Spinal cord (tissue), 10 donors: ENCODE measurements at places on chromosomes 16 and 17.

GRCh38 chr17:51259564-51260236, at the start of gene MBTD1:
Gene MBTD1 (minus strand): TSS chr17:51260049. CDS start chr17:51225161, 34,888 bp downstream.
- DNase-seq: peak; percentile 96

GRCh38 chr16:8023326-8023725, 567.0 kb downstream of the TMEM114 start:
- DNase-seq: no peak

GRCh38 chr17:43334738-43335402, 63.9 kb upstream of the ARL4D start:
- no peak for DNase-seq

DNA sequence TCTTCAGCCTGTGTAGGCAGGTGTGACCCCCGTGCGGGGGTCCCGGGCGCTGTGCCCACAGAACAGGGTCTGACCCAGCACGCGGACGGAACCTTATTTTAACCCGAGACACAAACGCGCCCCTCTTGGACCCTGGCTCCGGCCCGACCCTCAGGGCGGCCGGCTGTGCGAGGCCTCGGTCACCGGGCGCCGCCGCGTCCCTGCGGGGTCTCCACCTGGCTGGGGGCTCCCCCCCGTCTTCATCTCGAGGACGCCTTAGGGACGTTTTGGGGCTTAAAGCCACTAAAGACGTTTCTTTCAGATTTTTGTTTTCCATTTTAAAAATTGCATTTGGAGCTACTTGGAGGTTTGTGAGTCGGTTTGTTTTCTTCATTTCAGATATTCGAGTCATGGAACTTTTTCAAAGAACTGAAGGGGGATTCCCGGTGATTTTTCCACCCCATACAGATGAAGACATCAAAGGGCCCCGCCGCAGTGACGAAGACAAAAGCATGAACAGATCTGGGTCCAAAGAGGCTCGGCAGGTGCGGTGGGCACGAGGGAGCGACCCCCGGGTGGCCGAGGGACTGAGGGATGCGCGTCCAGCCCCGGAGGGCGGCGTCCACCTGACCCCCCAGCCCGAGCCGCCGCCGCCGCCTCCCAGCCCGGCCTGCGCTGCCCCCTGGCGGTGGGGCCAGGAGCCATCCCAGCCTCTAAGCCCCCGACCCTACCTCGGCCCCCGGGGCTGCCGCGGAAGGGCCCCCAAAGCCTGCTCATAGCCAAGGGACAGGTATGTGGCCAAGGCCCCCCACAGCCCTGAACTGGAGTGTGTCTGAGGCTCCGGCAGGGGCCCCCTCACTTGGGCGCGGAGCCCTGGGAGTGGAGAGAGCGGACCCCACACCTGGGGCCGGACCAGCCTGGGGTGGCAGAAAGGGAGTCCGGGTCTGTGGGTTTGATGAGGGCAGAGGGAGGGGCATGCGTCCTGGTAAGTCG, 3.8 kb upstream of the CD7 start:
- no peak for DNase-seq

DNA sequence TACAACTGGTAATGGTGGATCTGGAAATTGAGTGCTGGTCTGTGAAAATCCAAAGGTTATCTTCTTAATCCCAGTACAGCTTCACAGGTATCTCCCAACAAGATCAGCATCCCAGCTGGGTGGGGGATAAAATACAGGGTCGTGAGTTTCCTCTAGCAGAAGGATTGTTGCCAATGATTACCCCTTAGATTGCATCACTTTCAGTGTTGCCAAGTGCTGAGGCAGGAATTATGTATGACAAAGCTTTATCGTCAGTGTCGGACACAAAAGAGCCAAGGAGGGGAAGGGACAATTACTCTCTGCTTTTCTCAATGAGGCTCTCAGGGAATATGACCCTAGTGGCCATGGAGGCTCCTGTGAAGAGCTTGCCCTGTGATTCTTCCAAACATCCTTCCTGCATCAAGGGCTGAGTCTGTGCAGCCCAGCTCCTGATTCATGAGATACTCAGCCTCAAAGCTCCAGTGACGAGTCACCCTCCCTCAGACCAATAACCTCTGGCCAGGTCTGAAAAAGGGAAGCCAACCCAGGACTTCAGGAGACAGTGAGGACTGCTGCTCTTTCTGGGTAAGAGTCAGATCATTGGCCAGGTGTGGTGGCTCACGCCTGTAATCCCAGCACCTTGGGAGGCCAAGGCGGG, 15.0 kb downstream of the OR1F1 start:
- no peak for DNase-seq

DNA sequence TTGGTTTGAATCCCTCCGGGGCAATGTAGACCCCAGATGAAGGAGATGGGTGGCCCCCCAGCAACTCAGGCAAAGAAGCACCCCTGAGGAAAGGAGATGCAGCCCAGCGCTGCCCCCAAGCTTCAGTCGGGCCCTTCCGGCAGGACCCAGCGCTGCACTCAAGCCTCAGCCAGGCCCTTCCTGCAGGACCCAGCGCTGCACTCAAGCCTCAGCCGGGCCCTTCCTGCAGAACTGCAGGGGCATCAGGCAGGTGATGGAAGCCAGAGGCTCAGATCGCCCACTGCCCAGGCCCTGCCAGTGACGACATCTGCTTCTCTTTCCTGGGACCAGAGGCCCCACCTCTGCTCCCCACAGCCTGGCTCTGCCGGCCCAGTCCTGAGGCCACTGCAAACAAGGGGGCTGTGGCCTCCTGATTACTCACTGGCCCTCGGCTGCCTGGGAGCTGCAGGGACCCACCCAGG, 7.8 kb downstream of the SOX8 start:
- DNase-seq: no peak

DNA sequence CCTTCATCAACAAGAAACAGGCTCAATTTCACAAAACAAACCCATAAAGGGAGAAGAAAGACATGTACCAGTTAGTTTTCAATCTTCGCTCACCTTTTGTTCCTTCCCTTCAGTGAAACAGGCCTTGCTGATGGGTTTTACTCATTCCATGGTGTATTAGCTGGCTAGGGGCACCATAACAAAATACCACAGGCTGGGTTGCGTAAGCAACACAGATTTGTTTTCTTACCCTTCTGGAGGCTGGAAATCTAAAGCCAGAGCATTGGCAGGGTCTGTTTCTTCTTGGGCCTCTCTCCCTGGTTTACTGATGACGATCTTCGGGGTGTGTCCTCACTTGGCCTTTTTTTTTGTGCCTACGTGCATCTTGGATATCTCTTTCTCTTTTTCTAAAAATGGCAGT, 383.4 kb upstream of the RBFOX1 start:
- no peak for DNase-seq

- DNase-seq: no peak
These were observed 482 bp downstream of the BAHCC1 start for GRCh38 chr17:81395600-81396277.

DNA sequence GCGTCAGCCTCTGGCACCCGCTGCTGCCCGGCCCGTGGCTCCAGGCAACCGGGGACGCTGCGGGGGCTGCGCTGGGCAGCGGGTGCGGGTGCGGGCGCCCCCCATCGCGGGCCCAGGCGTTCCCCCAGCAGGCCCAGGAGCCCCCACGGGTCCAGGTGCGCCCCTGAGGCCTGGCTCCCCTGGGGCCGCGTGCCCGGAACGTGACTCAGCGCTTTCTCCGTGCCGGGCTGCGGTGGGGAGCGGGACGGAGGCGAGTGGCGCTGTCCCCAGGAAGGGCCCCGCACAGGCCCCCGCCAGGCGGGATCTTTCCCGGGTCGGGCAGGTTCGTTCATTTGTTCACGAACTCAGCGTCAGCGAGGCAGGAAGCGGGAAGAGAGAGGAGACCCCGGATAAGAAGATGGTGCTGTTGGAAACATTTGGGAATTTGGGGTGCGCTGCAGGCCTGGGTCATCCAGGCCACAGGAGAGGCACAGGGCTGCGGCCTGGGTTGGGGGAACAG, 18.4 kb upstream of the EXOC7 start:
- no peak for DNase-seq

DNA sequence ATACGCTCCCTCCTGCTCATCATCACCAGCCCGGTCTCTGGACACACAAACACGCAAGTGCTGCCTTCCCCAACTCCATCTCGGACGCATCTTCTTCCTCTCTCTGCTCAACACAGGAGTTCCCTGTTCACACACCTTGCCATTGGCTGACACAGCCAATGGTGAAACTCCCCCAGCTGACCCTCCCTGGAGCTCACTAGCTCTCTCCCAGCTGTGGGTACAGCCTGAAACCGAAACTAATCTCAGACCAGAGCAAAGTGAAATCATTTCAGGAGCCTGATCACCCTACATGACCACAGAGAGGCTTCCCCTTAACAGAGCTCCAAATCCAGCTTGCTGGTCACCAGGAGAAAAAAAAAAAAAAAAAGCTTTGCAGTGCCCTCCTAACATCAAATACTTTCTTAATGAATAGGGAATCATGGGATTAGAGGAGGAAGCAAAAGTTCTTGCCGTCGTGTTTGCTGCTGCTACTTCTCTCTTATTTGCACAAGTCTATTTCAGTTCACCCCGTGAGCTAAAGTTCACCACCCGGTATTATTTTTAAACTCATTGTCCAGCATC, 8.3 kb downstream of the CUEDC1 start:
- DNase-seq: no peak

DNA sequence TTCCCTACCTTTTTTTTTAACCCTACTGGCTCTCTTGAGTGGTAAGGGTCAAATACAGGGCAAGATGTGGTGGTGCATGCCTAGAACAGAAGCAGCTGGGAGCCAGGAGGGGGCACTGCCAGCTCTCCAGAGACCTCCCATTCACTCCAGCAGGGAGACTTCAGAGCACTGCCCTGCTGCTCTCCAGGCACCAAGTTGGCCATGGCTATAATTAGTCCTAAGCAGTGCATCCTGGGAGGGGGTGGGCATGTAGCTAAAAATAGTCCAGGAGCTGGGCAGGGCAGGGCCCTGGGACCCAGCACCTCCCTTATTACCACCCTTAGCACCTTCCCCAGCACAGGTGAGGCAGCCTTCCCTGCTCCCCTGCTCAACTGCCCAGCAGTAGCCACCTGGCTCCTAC, 3.5 kb downstream of the CORO6 start:
- no peak for DNase-seq

DNA sequence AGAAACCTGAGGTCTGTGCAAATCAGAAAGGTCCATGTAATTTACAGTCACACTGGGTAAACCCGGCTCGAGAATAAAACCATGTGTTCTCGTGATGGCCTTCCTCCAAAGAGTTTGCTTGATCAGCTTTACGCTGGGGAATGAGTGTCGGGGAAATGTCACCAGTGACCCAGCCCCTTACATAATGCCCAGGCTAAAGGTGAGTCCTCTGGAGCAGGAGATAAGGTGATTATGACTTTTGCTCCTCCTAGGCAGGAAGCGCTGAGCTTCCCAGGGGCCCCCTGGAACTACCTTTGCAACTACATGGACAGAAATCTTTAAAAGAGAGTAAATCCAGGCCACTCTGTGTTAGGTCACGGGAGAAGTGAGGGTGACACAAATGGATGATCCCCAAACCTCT, 15.7 kb downstream of the SLC6A4 start:
- no peak for DNase-seq

DNA sequence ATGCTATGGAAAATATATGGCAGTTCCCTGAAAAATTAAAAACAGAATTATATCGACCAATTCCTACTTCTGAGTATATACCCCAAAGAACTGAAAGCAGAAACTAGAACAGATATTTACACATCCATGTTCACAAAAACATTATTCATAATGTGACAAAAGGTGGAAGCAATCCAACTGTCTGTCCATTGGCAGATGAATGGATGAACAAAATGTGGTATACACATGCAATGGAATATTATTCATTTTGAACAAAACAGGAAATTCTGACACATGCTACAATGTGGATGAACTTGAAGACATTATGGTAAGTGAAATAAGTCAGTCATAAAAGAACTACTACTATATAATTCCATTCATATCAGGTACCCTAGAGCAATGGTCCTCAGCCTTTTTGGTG, 263.5 kb upstream of the AXIN2 start:
- DNase-seq: no peak

DNA sequence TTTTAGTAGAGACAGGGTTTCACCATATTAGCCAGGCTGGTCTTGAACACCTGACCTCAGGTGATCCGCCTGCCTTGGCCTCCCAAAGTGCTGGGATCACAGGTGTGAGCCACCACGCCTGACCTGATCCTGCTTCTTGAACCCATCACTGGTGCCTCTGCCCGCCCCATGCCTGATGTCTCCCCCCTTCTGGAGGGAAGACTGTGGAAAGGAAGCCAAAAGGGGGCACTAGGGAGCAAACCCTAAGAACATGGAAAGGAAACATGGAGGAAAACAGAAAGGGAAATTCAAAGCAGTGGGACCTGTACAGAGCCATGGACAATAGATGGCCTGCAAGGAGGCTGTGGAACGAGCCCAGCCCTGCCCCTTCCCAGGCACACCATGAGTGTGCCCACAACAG, 31.1 kb upstream of the FASN start:
- no peak for DNase-seq

GRCh38 chr17:418421-418751, 65.8 kb upstream of the RPH3AL start:
- no peak for DNase-seq

DNA sequence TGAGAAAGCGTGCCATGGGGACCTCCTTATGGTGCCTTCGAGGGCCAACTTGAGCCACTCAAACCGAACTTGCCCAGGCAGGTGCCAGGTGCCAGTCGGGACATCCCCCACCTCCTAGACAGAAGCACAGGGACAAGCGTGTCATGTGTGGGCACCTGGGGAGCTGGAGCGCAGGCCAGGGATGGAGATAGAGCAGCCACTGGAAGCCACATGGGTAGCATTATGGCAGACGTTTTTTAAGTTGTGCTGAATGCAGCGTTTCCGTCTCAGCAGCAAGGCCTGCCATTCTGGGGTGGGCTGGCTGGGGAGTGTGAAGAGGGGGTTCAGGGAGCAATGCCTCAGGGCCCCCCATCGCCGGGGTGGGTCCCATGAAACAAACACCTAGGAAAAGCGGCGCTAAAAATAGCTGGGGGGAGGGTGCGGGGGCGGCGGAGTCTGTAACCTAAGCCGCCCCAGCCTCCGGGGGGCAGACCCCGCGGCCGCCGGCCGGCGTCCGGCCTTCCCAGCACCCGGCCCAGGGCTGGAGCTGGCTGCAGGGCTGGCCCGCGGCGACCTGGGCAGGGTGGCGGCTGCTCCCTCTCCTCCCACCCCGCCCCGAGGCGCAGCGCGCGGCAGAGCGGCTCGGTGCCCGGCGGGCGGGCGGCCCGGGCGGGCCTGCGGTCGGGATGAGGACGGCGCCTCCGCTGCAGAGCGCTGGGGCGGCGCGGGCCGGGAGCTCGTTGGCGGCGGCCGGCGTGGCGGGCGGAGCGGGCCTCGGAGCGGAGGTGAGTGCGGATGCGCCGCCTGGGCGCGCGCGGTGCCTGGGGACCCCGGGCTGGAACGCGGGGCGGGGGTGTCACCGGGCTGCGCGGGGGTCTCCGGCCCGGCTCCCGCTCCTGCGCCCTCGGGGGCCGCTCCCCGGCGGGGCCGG, at the start of gene ZNF469:
TSS of gene ZNF469 (plus strand) at position 469 of the 910 bp plus-strand sequence. CDS start 44,512 bp downstream, outside the sequence.
- DNase-seq: no peak
